Left lobe of liver (tissue), 2 donors: ENCODE measurements at places on chromosomes 2 and 18. TPM values are rescaled to one million over a fixed set of nuclear protein-coding genes. Genes with fewer than 3 reads are reported as not detected.

DNA sequence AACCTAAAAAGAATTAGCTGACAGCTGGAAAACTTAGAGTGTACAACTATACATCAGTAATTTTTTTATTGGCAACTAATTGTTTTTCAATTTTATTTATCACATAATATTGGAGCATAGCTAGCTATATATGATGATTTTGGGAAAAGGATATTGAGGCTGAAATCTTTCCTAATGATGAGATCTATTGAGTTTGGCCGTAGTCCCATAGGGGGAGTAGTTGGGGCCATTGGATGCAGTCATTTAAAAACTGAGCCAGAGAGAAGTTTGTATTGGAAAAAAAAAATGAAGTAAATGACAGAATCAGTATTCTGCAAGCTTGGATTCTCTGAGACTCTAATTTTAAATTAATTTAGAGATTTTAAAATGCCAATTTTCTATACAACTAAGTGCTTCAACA lies 179.8 kb downstream of the LTBP1 start:
- no peak for DNase-seq

COLEC12 gene
- 0.08 TPM for total RNA-seq

TNFAIP6 gene
- not detected for total RNA-seq

DNA sequence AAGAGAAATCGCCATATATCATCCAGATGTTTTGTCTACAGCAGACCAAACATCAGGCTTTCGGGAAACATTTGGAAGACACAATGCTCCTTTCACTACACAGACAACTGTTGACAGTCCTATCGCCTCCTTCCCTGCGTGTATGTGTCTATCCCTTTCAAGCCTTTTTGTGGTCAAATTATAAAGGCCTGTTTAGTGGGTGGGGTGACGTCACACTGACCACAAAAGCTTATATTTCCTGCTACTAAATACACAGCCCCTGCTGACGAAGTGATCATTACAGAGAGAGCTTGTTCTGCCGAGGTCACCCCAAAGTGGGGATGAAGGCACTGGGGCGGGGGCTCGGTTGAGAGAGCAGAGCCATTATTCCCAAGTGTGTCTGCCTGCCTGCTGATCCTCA lies 302.7 kb upstream of the TNP1 start:
- no peak for DNase-seq

DNA sequence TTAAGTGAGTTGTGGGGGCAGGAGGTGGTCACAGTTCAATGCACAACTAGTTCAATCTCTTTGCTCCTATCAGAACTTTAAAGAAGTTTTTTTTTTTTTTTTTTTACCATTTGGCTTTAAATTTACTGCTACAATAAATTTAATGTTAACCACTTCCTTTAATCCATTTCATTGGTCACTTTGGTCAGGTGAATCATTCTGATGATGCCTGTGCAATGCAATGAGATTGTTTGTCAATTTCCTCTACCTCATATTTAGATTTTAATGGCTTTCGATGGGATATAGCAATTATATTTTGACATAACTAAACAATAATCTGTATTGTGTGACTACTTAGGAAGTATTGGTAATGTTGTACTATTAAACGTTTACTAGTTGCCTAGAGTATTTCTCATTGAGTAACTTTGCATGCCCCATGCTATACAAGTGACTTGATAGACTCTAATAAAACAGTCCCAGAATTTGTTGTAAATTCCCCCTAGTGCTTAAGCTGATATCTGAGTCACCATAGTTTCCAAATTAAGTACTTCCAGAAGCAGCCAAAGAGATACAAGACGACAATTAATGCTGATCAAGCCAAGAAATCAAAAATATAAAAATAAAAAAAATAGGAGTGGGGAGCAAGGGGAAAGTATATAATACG lies 52.9 kb upstream of the SERPINB2 start:
- no peak for DNase-seq

ALK gene
- total RNA-seq, result not detected

GRCh38 chr18:77984833-77985232 lies 735.2 kb downstream of the GALR1 start:
- no peak for DNase-seq
